MCF 10A (cell line): ENCODE measurements at places on chromosomes 3 and 15. TPM values are rescaled to one million over a fixed set of nuclear protein-coding genes. Genes with fewer than 3 reads are reported as not detected.

DNA sequence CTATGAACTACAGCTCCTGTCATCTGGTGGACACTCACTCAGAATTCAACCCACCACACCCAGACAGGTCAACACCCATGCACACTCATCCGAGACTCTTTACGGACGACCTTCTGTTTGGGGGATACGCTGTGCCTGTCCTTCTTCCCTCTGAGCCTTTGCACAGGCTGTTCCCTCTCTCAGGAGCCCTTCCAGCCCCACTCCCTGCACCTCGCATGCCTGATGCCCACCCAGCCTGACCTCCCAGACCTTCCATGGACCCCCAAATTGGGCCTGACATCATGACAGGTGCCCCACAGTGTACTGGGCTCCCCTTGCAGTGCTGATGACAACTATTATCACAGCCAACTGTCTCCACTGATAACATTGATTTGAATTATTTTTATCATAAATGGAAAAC is 135.8 kb downstream of the NSMCE3 start:
- no peak overlapping the region for H3K4me3 ChIP-seq
- peaks cover 5% of the 10 kb centered on the region for H3K4me1 ChIP-seq
- peaks cover 23% of the 10 kb centered on the region for H3K27me3 ChIP-seq
- DNase-seq, result no peak
- no peaks in the 10 kb centered on the region for H3K36me3 ChIP-seq

DNA sequence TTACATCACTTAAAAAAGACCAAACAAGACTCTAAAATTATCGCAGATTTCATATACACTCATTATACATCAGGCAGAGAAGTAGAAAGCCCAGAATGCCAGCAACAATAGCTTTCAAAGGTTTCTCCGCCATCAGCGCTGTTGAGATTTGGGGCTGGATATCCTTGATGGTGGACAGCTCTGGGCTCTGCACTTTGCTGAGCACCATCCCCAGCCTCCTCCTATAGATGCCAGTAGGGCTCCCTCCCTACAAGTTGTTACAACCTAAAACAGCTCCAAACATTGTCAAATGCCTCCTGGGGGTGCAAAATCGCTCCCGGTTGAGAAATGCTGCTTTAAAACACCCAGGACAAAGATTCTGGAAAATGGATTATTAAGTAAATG is 73.5 kb downstream of the ATP10A start:
- no peaks in the 10 kb centered on the region for H3K4me1 ChIP-seq
- H3K27ac ChIP-seq, result no peak overlapping the region
- H3K36me3 ChIP-seq, result no peaks in the 10 kb centered on the region
- no peak for DNase-seq
- H3K27me3 ChIP-seq, result no peaks in the 10 kb centered on the region

- peaks cover 28% of the 10 kb centered on the region for H3K4me1 ChIP-seq
- H3K27me3 ChIP-seq, result no peaks in the 10 kb centered on the region
- no peaks in the 10 kb centered on the region for H3K36me3 ChIP-seq
- peak; percentile 36 for DNase-seq
Measured at GRCh38 chr3:112390783-112391641, 58.1 kb downstream of the CD200 start.

GRCh38 chr3:14491396-14492190 is 48.5 kb downstream of the GRIP2 start:
- H3K36me3 ChIP-seq, result no peaks in the 10 kb centered on the region
- no peak for DNase-seq
- no peaks in the 10 kb centered on the region for H3K27me3 ChIP-seq

- H3K27me3 ChIP-seq, result peaks cover 41% of the 10 kb centered on the region
- H3K4me3 ChIP-seq, result no peak overlapping the region
- H3K36me3 ChIP-seq, result no peaks in the 10 kb centered on the region
- DNase-seq, result no peak
- no peak overlapping the region for H3K27ac ChIP-seq
Measured at GRCh38 chr3:14620512-14620911, 31.1 kb upstream of the CCDC174 start.

DNA sequence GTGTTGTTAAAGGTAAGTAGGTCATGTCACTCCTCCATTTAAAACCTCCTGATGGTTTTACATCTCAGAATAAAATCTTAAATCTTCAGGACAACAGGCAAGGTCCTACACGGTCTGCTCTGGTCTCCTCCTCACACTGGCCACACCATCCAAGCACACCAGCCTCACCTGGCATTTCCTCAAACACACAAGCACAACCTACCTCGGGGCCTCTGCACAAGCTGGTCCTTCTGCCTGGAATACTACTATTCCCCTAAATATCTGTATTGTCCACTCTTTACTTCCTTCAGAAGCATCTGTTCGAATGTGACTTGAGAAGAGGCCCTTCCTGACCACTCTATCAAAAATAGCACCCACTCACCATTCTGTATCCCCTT is 1.8 kb downstream of the GORASP1 start:
- H3K4me3 ChIP-seq, result peak overlapping the region; percentile 94
- no peaks in the 10 kb centered on the region for H3K27me3 ChIP-seq
- peak overlapping the region; percentile 94 for H3K27ac ChIP-seq
- H3K4me1 ChIP-seq, result peaks cover 37% of the 10 kb centered on the region
- DNase-seq, result no peak

GRCh38 chr3:144963810-144964209 is 992.2 kb downstream of the DIPK2A start:
- H3K27me3 ChIP-seq, result no peaks in the 10 kb centered on the region
- H3K27ac ChIP-seq, result no peak overlapping the region
- H3K36me3 ChIP-seq, result no peaks in the 10 kb centered on the region
- no peak overlapping the region for H3K4me3 ChIP-seq
- H3K4me1 ChIP-seq, result no peaks in the 10 kb centered on the region

DNA sequence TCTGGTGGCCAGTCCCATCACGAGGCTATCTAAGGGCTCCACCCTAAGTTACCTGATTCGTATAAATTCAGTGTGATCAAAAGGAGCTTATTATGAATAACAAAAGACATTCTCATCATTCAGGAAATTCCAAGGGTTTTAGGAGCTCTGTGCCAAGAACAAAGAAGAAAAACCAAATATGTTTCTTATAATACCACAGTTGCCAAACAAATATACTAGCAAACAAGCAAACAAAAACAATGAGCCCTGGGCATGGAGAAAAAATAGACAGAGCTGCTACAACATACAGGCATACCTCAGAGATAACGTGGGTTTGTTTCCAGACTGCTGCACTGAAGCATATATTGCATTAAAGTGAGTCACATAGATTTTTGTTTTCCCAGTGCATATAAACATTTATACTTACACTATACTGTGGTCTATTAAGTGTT is 20.2 kb upstream of the CFAP161 start:
- no peaks in the 10 kb centered on the region for H3K27me3 ChIP-seq
- no peak overlapping the region for H3K27ac ChIP-seq
- no peak for DNase-seq
- no peaks in the 10 kb centered on the region for H3K36me3 ChIP-seq
- no peak overlapping the region for H3K4me3 ChIP-seq
- H3K4me1 ChIP-seq, result peaks cover 38% of the 10 kb centered on the region

DNA sequence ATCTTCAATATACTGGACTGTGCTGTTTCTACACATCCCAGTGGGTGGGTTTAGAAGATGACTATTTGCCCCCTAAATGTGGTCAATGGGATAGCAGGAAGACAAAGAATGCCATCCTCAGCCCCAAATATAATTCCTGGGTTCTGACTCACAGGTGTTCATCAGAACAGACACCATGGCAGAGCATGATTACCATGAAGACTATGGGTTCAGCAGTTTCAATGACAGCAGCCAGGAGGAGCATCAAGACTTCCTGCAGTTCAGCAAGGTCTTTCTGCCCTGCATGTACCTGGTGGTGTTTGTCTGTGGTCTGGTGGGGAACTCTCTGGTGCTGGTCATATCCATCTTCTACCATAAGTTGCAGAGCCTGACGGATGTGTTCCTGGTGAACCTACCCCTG is 3.0 kb downstream of the CXCR6 start:
- H3K27me3 ChIP-seq, result no peaks in the 10 kb centered on the region
- H3K4me1 ChIP-seq, result no peaks in the 10 kb centered on the region
- no peak overlapping the region for H3K4me3 ChIP-seq
- peaks cover 16% of the 10 kb centered on the region for H3K36me3 ChIP-seq
- no peak for DNase-seq
- no peak overlapping the region for H3K27ac ChIP-seq

- DNase-seq, result no peak
- no peak overlapping the region for H3K4me3 ChIP-seq
- H3K27me3 ChIP-seq, result no peaks in the 10 kb centered on the region
- H3K36me3 ChIP-seq, result no peaks in the 10 kb centered on the region
- H3K4me1 ChIP-seq, result no peaks in the 10 kb centered on the region
Measured at GRCh38 chr15:22267761-22268160, 187.4 kb downstream of the OR4M2 start.

DNA sequence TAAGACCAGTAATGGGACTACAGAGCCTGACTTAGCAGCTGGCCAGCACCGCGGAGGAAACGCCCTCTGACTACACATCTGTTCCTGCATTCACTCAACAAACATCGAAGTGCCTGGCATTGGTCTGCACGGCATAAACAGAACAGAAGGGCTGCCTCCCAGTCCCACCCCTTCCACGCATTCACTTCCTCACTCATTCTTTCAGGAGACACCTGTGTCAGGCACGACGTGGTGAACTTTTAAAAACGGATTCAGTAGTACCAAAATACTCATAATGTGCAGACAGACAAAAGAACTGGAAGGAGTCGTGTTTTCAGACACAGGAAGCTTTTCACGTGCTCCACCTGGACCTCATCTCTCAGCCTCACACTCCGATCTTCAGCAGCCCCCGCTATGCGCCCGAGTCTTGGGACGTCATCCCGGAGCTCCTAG is 123.3 kb downstream of the XXYLT1 start:
- no peaks in the 10 kb centered on the region for H3K27me3 ChIP-seq
- no peaks in the 10 kb centered on the region for H3K36me3 ChIP-seq
- H3K4me3 ChIP-seq, result no peak overlapping the region
- DNase-seq, result no peak
- H3K4me1 ChIP-seq, result peaks cover 19% of the 10 kb centered on the region
- H3K27ac ChIP-seq, result no peak overlapping the region

DNA sequence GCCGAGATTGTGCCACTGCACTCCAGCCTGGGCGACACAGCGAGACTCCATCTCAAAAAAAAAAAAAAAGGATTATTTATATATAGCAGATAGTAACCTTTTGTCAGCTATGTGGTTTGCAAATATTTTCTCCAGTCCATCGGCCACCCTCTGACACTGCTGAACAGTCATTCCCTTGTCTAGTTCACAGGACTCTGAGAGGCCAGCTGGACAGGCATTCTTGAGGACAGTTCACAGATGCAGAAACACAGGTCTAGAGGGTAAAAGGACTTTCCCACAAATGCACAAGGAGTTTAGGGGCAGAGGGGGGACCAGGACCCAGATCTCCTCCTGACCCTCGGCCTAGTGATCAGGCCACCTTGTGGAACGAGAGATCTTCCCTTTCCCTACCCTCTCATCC is 7.5 kb upstream of the TMEM40 start:
- H3K27me3 ChIP-seq, result no peaks in the 10 kb centered on the region
- H3K4me1 ChIP-seq, result peaks cover 8% of the 10 kb centered on the region
- H3K27ac ChIP-seq, result no peak overlapping the region
- H3K4me3 ChIP-seq, result no peak overlapping the region
- no peaks in the 10 kb centered on the region for H3K36me3 ChIP-seq

GRCh38 chr15:89039142-89039541 is 49.1 kb upstream of the ABHD2 start:
- H3K4me3 ChIP-seq, result no peak overlapping the region
- H3K4me1 ChIP-seq, result no peaks in the 10 kb centered on the region
- H3K27me3 ChIP-seq, result peaks cover 32% of the 10 kb centered on the region
- DNase-seq, result no peak

GRCh38 chr3:47117807-47118364 is 46.0 kb downstream of the SETD2 start:
- no peak overlapping the region for H3K27ac ChIP-seq
- H3K36me3 ChIP-seq, result peaks cover 79% of the 10 kb centered on the region
- DNase-seq, result no peak

- H3K27me3 ChIP-seq, result no peaks in the 10 kb centered on the region
- H3K4me1 ChIP-seq, result peaks cover 5% of the 10 kb centered on the region
- no peak overlapping the region for H3K4me3 ChIP-seq
- peaks cover 4% of the 10 kb centered on the region for H3K36me3 ChIP-seq
- H3K27ac ChIP-seq, result no peak overlapping the region
- no peak for DNase-seq
Measured at GRCh38 chr3:40871394-40871793, 327.9 kb upstream of the CTNNB1 start.

- H3K4me3 ChIP-seq, result no peak overlapping the region
- no peak overlapping the region for H3K27ac ChIP-seq
- no peak for DNase-seq
- peaks cover 6% of the 10 kb centered on the region for H3K4me1 ChIP-seq
Measured at GRCh38 chr3:136664771-136665170, 87.4 kb downstream of the STAG1 start.

- DNase-seq, result no peak
- H3K27me3 ChIP-seq, result no peaks in the 10 kb centered on the region
- no peaks in the 10 kb centered on the region for H3K36me3 ChIP-seq
Measured at GRCh38 chr3:58835086-58835485, 168.5 kb upstream of the FAM3D start.

- no peak overlapping the region for H3K27ac ChIP-seq
- H3K4me1 ChIP-seq, result peaks cover 27% of the 10 kb centered on the region
- no peak for DNase-seq
- no peaks in the 10 kb centered on the region for H3K36me3 ChIP-seq
- no peak overlapping the region for H3K4me3 ChIP-seq
Measured at GRCh38 chr15:51128701-51129100, 34.0 kb upstream of the TNFAIP8L3 start.

DNA sequence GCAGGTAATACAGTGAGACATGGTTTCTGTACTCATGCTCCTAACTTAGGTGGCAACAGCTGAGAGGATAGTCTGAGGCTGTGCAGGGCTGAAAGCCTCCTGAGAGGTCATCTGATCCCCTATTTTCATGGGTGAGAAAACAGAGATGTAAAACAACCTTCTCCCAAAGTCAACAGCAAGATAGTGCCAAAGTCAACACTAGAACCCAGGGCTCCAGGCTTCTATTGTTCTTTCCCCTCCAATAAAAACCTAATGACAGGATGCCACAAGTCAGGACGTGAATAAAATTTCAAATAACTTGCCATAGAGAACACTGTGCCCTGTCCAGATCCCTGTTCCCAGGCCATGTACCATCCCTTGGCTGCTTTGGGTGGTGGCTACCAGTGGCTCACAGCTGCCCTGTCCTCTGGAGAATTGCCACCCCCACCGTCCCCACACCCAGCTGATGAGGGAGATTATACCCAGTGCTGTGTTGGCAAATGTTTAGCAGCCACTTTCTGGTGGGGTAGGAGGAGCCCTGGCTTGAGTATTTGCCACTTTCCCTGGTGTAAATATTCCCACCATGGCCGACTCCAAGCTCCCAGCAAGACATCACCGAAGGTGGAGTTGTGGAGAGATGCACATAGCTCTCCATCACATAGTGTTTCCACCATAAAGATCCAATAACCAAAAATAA is 54.8 kb downstream of the SRGAP3 start:
- H3K4me3 ChIP-seq, result no peak overlapping the region
- H3K27me3 ChIP-seq, result no peaks in the 10 kb centered on the region
- no peak overlapping the region for H3K27ac ChIP-seq
- DNase-seq, result peak; percentile 85

- no peaks in the 10 kb centered on the region for H3K36me3 ChIP-seq
- H3K27me3 ChIP-seq, result no peaks in the 10 kb centered on the region
- H3K27ac ChIP-seq, result no peak overlapping the region
Measured at GRCh38 chr3:133514418-133514817, 59.1 kb upstream of the CDV3 start.

EFCAB12 gene
- total RNA-seq, result 0.22 TPM in 1 of 2 replicates, not detected in the other

SUSD5 gene
- 3.4 and 3.8 TPM in 2 replicates for total RNA-seq

CAPN3 gene
- 4.7 and 7.5 TPM in 2 replicates for total RNA-seq

STRC gene
- 0.98 and 1.0 TPM in 2 replicates for total RNA-seq

KLHL40 gene
- total RNA-seq, result not detected in 2 replicates

GOLGA8R gene
- 3.0 and 5.3 TPM in 2 replicates for total RNA-seq

COL8A1 gene
- 29.1 and 112 TPM in 2 replicates for total RNA-seq

PLAAT1 gene
- total RNA-seq, result 0.93 and 1.0 TPM in 2 replicates

STARD9 gene
- total RNA-seq, result 2.0 and 2.9 TPM in 2 replicates

SPESP1 gene
- total RNA-seq, result 16.8 and 17.6 TPM in 2 replicates

MRPS11 gene
- 63.9 and 64.5 TPM in 2 replicates for total RNA-seq

IL17RD gene
- total RNA-seq, result 0.91 and 1.2 TPM in 2 replicates
